ENCODE measurements at places on chromosomes 2 and 18. TPM values are rescaled to one million over a fixed set of nuclear protein-coding genes. Genes with fewer than 3 reads are reported as not detected.

Gene CMPK2
- 63.0 TPM for total RNA-seq

- DNase-seq, result no peak
- H3K4me1 ChIP-seq, result no peaks in the 10 kb centered on the region
- no peak overlapping the region for H3K27ac ChIP-seq
- H3K4me3 ChIP-seq, result no peak overlapping the region
- peaks cover 19% of the 10 kb centered on the region for H3K36me3 ChIP-seq
These were observed 103.0 kb downstream of the ZAP70 start for GRCh38 chr2:97816411-97816810.

- no peak overlapping the region for H3K4me3 ChIP-seq
- H3K4me1 ChIP-seq, result no peaks in the 10 kb centered on the region
- H3K27ac ChIP-seq, result no peak overlapping the region
- DNase-seq, result no peak
- H3K27me3 ChIP-seq, result no peaks in the 10 kb centered on the region
These were observed 9.8 kb upstream of the MREG start for GRCh38 chr2:216023055-216023648.

Gene DSG2
- 0.29 TPM for total RNA-seq

Gene CFC1
- not detected for total RNA-seq

Gene UGT1A6
- total RNA-seq, result not detected

Gene VWC2L
- total RNA-seq, result not detected

DNA sequence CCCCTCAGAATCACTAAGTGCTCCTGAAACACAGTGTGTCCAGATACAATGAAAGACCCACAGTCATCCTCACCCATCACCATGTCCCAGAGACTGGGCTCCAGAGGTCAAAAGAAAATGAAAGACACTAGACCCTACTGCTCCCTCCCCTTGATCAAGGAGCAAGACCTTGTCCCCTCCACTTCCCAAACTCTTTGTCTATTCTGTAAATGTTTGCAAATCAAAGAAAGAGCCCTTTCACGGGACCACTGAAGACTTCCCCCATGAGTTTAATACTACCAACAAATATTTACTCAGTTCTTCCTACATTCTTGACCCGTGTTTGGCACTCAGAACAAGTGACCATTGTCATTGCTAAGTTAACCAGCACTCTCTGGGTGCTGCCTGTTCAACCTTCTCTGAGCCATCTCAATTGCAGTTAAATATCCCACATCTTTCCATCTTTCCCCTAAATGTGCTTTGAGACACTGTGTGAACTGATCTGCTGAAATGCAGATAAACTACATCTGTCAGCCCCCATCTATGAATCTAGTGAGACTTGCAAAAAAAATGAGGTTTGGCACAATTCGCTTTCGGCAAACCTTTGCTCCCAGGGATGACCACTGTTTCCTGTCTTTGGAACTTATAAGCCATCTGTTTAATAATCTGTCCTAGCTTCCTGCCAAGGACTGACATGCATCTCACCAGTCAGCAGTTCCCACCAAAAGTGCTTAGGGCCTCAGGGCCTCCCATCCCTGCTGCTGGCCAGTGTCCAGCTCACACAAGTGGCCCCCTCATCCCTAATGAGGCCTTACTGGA is 170.3 kb downstream of the GFPT1 start:
- no peaks in the 10 kb centered on the region for H3K4me1 ChIP-seq
- H3K27me3 ChIP-seq, result no peaks in the 10 kb centered on the region
- H3K27ac ChIP-seq, result no peak overlapping the region
- no peak overlapping the region for H3K4me3 ChIP-seq
- no peaks in the 10 kb centered on the region for H3K36me3 ChIP-seq

DNA sequence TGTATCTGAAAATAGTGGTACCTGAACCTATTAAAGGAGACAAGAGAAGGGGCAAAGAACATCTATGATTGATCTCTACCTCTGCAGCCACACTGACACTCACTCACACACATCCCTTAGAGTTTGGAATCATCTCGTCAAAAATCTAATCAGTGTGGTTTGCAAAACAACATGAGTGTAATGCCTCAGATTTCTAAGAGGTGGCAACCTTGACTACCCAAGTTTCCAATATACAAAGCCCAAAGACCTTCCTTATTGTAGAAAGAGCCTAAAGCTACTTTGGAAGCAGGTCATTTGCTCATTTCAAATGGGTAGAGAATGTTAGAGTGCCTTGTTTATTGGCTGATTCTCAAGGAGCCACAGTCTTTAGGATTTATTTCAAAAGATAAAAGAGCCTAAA is 444.9 kb downstream of the ARHGAP15 start:
- no peaks in the 10 kb centered on the region for H3K27me3 ChIP-seq
- no peak for DNase-seq
- H3K27ac ChIP-seq, result no peak overlapping the region
- no peaks in the 10 kb centered on the region for H3K4me1 ChIP-seq
- no peaks in the 10 kb centered on the region for H3K36me3 ChIP-seq

GRCh38 chr2:176665086-176665485 is 395.8 kb downstream of the MTX2 start:
- H3K4me1 ChIP-seq, result no peaks in the 10 kb centered on the region
- H3K36me3 ChIP-seq, result no peaks in the 10 kb centered on the region
- DNase-seq, result no peak
- H3K27ac ChIP-seq, result no peak overlapping the region
- H3K4me3 ChIP-seq, result no peak overlapping the region
- H3K27me3 ChIP-seq, result no peaks in the 10 kb centered on the region

Gene SFTPB
- not detected for total RNA-seq

DNA sequence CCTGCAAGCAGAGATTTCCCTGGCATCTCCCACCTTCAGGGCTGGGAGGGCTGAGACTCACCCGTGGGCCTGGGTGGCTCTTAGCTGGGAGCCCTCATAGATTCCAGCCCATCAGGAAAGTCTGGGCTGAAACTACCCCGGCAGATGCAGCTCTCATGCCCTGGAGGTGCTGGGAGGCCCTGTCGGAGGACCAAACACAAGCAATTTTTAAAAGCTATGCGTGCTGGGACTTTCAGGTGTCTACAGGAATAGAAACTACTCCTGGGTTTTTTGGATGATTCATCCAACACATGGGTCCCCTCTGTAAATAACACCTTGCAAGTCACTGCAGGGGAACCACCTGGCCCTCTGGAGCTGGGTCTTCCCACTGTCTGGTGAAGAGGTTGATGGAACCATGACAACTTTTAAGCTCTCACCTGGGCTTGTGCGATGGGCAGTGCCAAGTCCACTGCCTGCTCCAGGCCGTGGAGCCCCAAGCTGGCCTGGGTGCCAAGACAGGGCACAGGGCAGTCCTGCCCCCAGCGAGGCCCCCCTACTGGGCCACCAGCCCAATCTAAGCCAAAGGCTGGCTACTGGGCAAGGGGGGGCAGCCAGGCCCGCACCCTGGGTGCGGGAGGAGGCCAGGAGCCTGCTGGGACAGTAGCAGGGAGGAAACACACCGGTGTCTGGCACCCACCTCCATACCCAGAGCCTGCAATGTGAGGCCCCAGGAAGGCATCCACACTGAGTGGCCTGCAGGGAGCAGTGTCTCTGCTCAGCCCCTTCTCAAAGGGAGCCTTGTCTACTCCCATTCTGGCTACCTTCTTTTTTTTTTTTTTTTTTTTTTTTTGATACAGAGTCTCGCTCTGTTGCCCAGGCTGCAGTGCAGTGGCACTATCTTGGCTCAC is 1.1 kb upstream of the GPR55 start:
- H3K36me3 ChIP-seq, result no peaks in the 10 kb centered on the region
- no peaks in the 10 kb centered on the region for H3K27me3 ChIP-seq
- no peak for DNase-seq
- H3K27ac ChIP-seq, result peak overlapping the region; percentile 58

DNA sequence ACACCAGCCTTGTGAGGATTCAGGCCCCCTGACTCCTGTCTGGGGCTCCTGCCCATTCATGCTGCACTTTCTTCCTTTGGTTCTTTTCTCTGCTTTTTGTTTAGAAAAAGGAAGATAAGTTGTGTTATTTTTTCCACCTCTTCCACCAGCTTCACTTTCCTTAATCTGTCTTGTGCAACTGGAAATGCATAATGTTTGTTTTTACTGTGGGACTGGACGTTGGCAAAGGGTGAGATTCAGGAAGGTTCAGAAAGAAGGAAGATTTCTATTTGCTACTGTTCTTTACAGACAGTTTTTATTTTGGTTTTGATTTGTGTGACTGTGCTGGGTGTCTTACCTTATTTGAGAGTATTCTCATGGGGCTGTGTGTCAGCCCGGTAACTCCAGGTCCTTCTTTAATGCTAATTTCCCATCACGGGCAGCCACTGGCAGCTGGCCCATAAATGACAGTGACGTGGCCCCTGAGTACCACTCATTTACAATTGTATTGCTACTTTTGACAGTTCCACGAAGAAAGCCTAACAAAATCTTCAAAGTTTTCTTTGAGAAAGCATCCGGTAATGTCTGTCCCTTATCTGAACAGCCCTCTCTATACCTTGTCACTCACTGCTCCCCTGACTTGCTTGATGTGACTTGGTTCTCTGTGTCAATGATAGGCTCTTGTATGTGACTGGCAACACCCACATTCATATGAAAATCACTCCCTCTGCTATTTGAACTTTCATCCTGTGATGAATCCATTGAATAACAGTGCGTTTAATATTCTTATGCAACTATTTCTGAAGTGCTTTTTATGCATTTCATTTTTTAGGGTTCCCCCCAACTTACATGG is 32.7 kb downstream of the RHBDD1 start:
- H3K27ac ChIP-seq, result no peak overlapping the region
- no peaks in the 10 kb centered on the region for H3K4me1 ChIP-seq
- no peaks in the 10 kb centered on the region for H3K36me3 ChIP-seq
- H3K4me3 ChIP-seq, result no peak overlapping the region
- no peak for DNase-seq

GRCh38 chr2:224645722-224646121 is 60.6 kb upstream of the CUL3 start:
- no peaks in the 10 kb centered on the region for H3K36me3 ChIP-seq
- no peak overlapping the region for H3K4me3 ChIP-seq
- DNase-seq, result no peak

- no peaks in the 10 kb centered on the region for H3K27me3 ChIP-seq
- DNase-seq, result no peak
- no peaks in the 10 kb centered on the region for H3K4me1 ChIP-seq
- no peak overlapping the region for H3K4me3 ChIP-seq
- no peaks in the 10 kb centered on the region for H3K36me3 ChIP-seq
These were observed 23.6 kb downstream of the KCNE4 start for GRCh38 chr2:223075301-223076270.

DNA sequence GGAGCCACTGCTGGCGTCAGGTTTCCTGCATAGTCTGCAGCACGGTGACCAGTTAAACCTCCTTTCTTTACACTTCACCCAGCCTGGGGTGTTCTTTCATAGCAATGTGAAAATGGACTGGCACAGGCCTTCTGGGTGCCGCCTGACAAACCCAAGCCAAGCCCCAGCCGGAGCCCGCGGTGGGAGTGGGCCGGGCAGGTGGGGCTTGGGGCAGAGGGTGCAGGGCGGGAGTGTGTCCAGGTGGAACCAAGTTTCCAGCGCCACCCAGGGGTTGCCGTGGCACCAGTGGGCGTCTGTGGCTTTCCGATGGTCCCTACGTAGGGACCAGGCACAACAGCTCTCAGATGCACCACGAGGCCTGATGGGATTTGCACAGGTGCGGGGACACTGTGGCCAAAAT is 75.8 kb downstream of the RTP5 start:
- no peaks in the 10 kb centered on the region for H3K27me3 ChIP-seq
- no peaks in the 10 kb centered on the region for H3K4me1 ChIP-seq
- no peaks in the 10 kb centered on the region for H3K36me3 ChIP-seq
- no peak for DNase-seq
- no peak overlapping the region for H3K27ac ChIP-seq
- no peak overlapping the region for H3K4me3 ChIP-seq

GRCh38 chr18:35045121-35045520 is 3.9 kb downstream of the MAPRE2 start:
- no peaks in the 10 kb centered on the region for H3K27me3 ChIP-seq
- peaks cover 5% of the 10 kb centered on the region for H3K36me3 ChIP-seq
- no peak for DNase-seq
- no peak overlapping the region for H3K4me3 ChIP-seq
- H3K27ac ChIP-seq, result peak overlapping the region; percentile 95

Gene SERPINB12
- not detected for total RNA-seq

- peaks cover 5% of the 10 kb centered on the region for H3K4me1 ChIP-seq
- no peak for DNase-seq
- no peaks in the 10 kb centered on the region for H3K27me3 ChIP-seq
- no peak overlapping the region for H3K27ac ChIP-seq
These were observed 52.4 kb upstream of the PPM1B start for GRCh38 chr2:44116319-44116718.

GRCh38 chr2:47655563-47655880 is 127.4 kb upstream of the MSH6 start:
- no peaks in the 10 kb centered on the region for H3K4me1 ChIP-seq
- no peaks in the 10 kb centered on the region for H3K27me3 ChIP-seq
- DNase-seq, result no peak
- no peak overlapping the region for H3K4me3 ChIP-seq

DNA sequence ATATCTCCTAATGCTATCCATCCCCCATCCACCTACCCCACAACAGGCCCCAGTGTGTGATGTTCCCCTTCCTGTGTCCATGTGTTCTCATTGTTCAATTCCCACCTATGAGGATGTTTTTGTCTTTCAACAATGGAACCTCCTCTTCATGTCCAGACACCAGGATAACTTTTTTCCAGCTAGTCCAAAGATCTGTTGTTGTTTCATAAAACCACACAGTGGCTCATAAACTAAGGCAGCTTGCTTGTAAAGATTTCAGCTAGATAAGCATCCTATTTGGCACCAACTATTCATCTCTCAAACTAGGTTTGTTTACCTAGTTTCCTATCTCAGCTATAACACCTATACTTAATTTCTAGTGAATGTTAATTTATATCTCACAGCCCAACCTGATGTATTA is 937.7 kb downstream of the TRIB2 start:
- H3K27me3 ChIP-seq, result no peaks in the 10 kb centered on the region
- H3K36me3 ChIP-seq, result no peaks in the 10 kb centered on the region
- H3K4me1 ChIP-seq, result no peaks in the 10 kb centered on the region
- no peak for DNase-seq
- no peak overlapping the region for H3K4me3 ChIP-seq
- no peak overlapping the region for H3K27ac ChIP-seq

DNA sequence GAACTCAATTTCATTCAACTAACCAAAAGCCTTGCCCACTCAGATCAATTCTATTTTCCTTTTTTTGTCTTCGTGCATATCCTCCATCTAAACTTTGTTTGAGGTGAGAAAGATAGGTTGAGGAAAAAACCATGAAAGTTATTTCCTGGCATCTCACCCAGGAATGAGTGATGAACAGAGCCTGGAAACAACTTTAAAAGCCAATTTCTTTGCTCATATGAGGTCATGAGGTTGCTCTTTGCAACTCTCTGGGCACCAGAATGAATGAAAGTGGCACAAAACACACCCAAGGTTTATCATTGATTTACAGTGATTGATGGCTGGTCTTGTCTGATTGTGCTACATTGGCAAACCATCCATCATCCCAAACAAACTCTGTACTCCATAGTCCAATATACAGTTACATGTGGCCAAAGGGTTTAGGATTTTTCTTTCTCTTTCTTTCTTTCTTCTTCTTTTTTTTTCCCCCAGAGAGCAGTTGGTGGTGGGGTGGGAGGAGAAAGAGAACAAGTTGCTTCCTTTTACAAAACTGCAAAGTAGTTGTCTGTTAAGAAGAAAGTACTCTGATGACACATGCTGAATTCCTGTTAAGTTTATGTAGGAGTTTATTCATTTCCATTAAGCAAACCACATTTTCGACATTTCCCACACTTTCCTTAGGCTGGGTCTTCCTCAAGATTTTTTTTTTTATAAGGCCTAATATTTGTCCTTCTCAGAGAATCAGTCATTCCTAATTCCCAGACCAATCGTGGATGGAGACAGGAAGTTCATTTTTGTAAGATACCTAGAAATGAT is 575.9 kb upstream of the ZEB2 start:
- H3K27ac ChIP-seq, result no peak overlapping the region
- no peaks in the 10 kb centered on the region for H3K27me3 ChIP-seq
- H3K4me3 ChIP-seq, result no peak overlapping the region
- no peak for DNase-seq
- H3K4me1 ChIP-seq, result no peaks in the 10 kb centered on the region
- H3K36me3 ChIP-seq, result no peaks in the 10 kb centered on the region
